ENCODE measurements at places on chromosomes 7 and 10.

DNA sequence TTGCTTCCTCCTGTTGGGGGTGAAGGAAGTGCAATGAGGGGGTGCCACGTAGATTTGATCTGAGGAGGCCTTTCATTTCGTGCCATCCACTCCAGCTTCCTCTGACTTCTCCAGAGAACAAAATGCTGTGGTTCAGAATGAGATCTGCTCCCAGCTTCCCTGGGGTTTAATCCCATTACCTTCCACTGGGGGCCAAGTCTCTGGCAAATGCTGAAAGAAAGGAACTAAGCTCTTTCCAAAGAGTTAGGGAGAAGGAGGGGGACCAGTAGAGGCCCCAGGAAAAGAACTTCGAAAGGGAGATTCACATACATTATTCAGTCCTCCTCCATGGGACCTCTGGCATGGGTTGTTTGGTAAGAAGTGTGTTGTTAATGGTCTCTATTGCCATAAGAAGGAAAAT, 727.0 kb downstream of the TYW1 start:
- no peak for DNase-seq

GRCh38 chr7:154960063-154960790, 42.7 kb downstream of the PAXIP1 start:
- no peak for DNase-seq

DNA sequence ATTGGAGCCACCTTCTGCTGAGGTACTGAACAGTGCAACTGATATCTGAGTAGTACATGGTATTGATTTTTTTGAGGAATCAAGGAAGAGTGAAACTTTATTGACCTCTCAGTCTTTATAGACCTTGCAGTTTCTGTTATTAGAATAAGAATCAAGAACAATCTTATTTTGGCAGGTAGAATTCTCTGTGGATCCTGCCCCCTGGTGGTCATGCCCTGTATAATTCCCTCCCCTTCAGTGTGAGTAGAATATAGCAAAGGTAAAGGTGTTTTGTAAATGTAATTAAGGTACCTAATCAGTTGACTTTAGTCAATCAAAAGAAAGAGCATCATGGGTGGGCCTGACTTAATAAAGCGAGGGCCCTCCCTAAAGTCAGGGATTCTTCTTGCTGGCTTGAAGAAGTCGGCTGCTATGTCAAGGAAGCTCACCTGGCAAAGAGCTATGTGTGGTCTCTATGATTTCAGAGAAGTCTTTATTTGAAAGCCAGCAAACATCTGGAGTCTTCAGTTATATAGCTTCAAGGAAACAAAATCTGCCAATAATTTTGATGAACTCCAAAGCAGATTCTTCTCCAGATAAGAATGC, 142.8 kb downstream of the LSM5 start:
- DNase-seq = peak; percentile 13

- no peak for DNase-seq
Observed at GRCh38 chr7:98970016-98970615, 91.8 kb downstream of the TRRAP start.

GRCh38 chr7:37671876-37672275, 11.7 kb upstream of the GPR141 start:
- no peak for DNase-seq

DNA sequence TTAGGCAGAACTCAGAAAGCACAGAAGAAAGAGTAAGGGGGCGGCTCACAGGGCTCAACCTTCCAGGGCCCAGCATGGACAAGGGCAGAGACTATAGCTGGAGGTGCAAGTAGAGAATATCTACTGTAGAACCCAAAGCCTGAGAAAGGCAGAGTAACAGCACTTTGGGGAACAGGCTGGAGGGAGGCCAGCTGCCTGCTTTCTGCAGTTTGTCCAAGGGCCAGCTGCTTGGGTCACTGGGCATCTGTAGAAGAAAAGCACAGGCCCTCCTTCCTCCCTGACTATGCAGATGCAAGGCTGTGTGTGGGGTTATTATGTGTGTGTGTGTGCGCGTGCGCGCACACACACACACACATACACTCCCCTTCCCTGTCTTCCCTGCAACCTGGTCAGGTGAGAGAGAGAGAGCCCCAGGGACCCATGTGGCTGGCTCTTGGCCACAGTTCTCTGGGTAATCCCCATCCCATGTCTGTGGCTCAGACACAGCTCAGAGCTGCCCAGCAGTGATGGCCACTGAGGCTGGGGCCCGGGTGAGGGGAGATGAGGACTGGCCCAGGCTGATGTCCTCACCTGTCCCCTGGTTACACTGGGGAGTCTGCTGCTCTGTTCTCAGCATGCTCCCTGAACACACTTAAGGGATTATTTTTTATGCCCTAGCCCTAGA, 9.0 kb downstream of the ADRA2A start:
- no peak for DNase-seq

DNA sequence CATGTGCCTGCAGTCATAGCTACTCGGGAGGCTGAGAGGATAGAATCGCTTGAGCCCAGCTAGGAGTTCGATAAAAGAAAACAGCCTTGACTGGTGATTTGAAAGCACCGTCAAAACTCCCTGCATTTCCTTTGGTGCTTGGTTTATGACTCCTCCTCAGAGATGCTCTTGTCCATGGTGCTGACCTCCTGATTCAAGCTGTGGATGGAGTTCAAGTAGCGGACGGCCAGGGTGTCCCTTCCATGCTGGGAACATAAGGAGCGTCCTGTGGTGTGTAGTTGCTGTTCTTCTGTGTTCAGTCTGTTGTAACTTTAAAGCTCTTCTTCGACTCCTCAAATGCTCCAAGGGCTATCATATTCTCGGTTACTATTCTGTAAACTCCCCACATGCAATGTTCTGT, 382.5 kb upstream of the KIAA1217 start:
- no peak for DNase-seq

DNA sequence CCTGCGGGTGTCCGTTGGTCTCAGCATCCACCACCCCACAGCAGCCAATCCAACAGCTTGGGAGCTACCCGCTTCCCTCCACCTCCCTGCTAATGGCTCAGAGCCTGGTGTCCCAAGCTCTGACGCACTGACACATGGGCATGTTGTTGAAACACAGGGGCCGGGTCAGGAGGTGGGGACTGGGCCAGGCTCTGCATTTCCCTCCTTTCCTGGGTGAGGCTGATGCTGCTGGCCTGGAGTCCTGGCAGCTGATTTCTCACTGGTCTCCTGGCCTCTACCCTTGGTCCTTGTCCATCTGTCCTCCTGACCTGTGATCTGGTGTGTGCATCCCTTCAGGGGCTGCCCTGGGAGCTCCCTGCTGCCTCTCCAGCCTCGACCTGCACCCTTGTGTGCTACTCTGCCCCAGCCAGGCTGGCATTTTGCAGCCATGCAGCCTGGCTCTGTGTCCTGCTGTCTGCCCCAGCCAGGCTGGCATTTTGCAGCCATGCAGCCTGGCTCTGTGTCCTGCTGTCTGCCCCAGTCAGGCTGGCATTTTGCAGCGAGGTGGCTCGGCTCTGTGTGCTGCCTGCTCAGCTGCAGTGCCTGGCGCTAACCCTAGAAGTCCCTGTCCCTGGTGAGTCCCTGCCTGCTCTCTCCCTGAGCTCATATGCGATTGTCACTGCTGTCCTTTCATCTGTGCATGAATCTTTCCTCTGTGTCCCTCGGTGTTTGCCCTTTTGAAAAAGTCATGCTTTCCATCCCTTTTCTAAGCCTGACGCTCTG, 14.0 kb downstream of the AMZ1 start:
- DNase-seq = no peak

DNA sequence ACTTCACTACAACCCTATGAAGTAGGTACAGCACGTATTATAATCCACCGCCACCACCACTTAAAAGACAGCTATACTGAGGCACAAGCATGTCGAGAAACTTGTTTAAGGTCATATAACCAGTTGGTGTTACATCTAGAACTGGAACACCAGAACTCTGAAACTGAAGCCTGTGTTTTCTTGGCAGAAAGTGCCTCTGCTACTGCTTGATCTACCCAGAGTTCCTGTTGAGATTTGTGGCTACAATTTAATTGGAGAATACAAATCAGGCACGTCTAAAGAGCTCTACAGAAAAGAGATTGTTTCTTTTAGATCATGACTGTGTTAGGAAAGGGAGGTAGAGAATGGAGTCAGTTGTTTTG, 4.3 kb upstream of the ADD3 start:
- no peak for DNase-seq

DNA sequence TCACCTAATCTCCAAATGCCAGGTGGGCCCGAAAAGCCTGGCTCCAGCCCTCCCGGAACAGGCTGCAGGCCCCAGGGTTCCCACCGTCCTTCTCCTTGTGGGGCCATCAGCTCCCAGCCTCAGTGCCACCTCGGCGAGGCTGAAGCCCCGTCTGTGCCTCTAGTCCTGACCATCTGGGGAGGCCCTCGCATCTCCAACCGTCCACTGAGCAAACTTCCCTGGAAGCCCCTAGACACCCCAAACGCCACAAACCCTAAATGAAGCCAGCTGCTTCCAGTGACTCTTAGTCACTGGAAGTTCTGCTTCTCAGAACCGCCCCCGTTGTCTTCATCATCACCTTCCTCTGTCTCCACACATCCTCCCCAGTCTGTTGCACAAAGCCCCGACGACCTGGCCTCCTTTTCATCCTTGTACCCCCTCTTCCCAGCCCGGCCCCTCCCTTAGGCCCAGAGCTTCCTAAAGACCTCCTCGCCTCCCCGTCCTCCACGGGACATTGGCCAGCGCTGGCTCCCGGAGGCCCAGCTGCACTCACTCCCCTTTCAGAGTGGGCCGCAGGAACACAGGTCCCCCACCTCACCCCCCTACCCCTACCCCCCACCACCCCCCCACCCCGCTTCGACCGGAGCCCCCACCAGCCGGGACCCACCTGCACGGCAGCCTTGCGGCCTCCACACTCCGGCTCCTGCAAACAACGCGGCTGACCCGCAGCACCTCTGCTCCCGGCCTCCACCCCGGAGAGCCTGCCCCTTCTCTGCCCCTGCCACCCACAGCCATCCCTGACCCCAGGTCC, 1.1 kb upstream of the DIP2C start:
- no peak for DNase-seq

GRCh38 chr10:89138755-89139490, 68.2 kb downstream of the CH25H start:
- DNase-seq = no peak

- no peak for DNase-seq
Observed at GRCh38 chr7:83449781-83450180, 199.2 kb downstream of the SEMA3E start.

GRCh38 chr7:143329471-143330170, 13.7 kb downstream of the CLCN1 start:
- DNase-seq = no peak

DNA sequence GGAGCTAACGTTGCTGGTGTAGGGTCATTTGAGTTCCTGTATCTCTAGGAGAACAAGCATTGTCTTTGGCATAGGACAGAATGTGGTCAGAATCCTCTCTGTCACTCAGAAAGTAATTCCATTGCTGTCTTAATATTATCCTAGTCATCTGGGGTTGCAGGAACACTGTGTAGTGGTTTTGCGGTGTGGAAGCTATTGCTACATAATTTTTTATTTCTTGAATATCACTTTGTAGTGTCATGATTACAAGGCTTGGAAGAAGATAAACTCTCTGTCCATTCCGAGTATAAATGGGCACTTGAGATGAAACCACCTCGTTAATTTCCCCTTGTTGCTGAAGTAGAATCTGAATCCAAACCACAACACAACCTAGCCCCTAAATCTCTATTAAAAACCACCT, 919.2 kb downstream of the LRMDA start:
- DNase-seq = no peak

GRCh38 chr10:109963439-109963838, 40.1 kb upstream of the XPNPEP1 start:
- DNase-seq = no peak

GRCh38 chr10:30527623-30528428, 93.8 kb downstream of the MAP3K8 start:
- peak; percentile 48 for DNase-seq

- no peak for DNase-seq
Observed at GRCh38 chr7:25739143-25739542, 412.9 kb upstream of the NFE2L3 start.

GRCh38 chr7:105096306-105096705, 82.3 kb downstream of the KMT2E start:
- no peak for DNase-seq

DNA sequence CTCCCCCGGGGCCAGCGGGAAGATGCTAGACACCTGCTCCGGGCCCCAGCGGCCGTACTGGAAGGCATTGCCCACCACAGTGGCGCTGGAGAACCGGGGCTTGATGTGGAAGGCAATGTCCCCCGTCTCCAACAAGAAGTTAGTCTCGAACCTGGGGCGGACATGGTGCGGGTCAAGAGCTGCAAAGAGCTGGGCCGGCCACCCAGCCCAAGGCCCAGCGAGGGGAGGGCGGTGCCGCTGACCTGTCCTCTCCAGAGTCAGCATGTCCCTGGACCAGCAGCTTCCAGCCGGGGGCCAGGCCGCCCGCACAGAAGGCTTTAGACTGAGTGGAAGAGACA, 551 bp downstream of the GRIFIN start:
- DNase-seq = no peak

DNA sequence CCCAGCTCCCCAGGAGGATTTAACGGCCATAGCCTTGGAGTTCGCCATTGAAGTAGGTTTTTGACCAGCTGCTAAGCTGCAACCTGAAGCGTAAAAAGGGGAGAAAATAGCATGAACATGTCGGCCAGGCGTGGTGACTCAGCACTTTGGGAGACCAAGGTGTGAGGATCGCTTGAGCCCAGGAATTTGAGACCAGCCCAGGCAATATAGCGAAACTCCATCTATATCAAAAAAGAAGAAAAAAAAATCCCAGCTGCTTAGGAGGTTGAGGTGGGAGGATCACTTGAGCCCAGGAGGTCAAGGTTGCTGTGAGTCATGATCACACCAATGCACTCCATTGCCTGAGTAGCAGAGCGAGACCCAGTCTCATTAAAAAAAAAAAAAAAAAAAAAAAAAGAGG, 32.2 kb upstream of the MCU start:
- no peak for DNase-seq

DNA sequence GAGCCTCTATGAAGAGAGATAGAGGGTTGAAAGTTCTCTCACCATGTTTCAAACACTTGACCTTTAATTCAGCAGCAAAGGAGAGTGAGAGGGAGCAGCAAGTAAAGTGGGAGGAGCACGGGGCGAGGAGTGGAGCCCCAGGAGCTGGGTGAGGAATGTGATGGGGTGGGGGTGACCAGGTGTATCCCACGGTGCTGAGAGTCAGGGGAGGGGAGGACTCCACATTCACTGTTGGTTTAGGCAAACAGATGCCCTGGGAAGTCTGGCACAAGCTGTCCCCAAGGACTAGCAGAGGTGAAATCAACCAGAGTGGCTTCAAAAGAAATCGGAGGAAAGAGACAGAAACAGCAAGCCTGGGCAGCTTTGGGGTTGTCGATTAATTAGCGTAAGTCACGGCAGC, 101.8 kb upstream of the PITRM1 start:
- DNase-seq = no peak

GRCh38 chr7:91137153-91137787, 127.0 kb upstream of the FZD1 start:
- DNase-seq = no peak

- DNase-seq = peak; percentile 3
Observed at GRCh38 chr7:37728747-37729146, 45.2 kb downstream of the GPR141 start.

GRCh38 chr10:100987685-100988049, 324 bp downstream of the TWNK start:
- no peak for DNase-seq

DNA sequence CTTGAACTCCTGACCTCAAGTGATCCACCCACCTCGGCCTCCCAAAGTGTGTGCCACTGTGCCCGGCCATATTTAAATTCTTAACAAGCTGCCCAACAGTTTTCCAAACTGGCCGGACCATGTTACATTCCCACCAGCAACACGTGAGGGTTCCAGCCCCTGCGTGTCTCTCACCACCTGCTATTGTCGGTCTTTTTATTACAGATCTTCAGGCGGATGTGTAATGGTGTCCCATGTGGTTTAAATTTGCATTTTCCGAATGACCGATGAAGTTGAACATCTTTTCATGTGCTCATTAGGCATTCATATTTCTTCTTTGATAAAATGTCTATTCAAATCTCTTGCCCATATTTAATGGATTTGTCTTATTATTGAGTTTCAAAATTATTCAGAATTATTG, 11.5 kb downstream of the ELFN1 start:
- no peak for DNase-seq

Data from CD4-positive, alpha-beta T cell treated with Interleukin-10 for 1 hour (primary cell).